ENCODE measurements at places on chromosomes 6 and 20. TPM values are rescaled to one million over a fixed set of nuclear protein-coding genes. Genes with fewer than 3 reads are reported as not detected.

GRCh38 chr6:108581237-108581931, 20.7 kb downstream of the FOXO3 start:
- H3K27me3 ChIP-seq = no peaks in the 10 kb centered on the region
- H3K4me3 ChIP-seq = no peak overlapping the region
- H3K27ac ChIP-seq = peak overlapping the region; percentile 73
- no peaks in the 10 kb centered on the region for H3K36me3 ChIP-seq
- DNase-seq = peak; percentile 48

DNA sequence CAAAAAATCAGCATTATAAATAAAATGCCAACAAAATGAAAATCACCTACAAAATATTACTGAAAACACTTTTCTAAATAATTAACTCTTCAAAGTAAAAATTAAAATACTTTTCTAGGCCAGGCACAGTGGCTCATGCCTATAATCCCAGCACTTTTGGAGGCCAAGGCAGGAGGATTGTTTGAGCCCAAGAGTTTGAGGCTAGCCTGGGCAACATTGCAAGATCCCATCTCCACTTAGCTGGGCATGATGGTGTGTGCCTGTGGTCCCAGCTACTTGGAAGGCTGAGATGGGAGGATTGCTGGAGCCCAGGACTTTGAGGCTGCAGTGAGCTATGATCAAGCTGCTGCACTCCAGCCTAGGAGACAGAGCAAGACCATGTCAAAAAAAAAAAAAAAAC, 6.4 kb downstream of the SERPINB9 start:
- H3K4me3 ChIP-seq = no peak overlapping the region
- DNase-seq = no peak
- H3K36me3 ChIP-seq = no peaks in the 10 kb centered on the region
- H3K4me1 ChIP-seq = no peaks in the 10 kb centered on the region
- H3K27me3 ChIP-seq = no peaks in the 10 kb centered on the region

- H3K36me3 ChIP-seq = no peaks in the 10 kb centered on the region
- H3K4me3 ChIP-seq = no peak overlapping the region
- H3K27ac ChIP-seq = no peak overlapping the region
- DNase-seq = no peak
- H3K4me1 ChIP-seq = no peaks in the 10 kb centered on the region
These were observed 11.9 kb upstream of the PLAGL1 start for GRCh38 chr6:144019929-144020328.

- H3K27me3 ChIP-seq = no peaks in the 10 kb centered on the region
- H3K36me3 ChIP-seq = no peaks in the 10 kb centered on the region
- H3K27ac ChIP-seq = no peak overlapping the region
- H3K4me1 ChIP-seq = peaks cover 46% of the 10 kb centered on the region
- no peak overlapping the region for H3K4me3 ChIP-seq
- DNase-seq = no peak
These were observed 25.4 kb upstream of the PI16 start for GRCh38 chr6:36929152-36929551.

DNA sequence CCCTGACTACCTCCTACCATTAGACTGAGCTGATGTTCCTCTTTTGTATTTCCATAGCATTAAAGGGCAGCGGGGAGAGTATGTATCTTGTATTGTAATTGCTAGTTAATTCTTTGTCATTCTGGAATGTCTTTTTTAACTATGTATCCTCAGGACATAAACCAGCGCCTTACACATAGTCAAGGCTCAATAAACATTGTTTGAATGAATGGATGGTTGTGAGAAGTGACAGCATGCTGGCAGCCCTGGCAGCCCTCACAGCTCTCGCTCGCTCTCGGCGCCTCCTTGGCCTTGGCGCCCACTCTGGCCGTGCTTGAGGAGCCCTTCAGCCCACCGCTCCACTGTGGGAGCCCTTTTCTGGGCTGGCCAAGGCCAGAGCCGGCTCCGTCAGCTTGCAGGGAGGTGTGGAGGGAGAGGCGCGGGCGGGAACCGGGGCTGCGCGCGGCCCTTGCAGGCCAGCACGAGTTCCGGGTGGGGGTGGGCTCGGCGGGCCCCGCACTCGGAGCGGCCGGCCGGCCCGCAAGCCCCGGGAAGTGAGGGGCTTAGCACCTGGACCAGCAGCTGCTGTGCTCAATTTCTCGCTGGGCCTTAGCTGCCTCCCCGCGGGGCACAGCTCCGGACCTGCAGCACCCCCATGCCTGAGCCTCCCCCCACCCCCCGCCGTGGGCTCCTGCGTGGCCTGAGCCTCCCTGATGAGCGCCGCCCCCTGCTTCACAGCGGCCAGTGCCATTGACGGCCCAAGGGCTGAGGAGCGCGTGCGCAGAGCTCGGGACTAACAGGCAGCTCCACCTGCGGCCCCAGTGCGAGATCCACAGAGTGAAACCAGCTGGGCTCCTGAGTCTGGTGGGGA, 93.1 kb downstream of the RNF182 start:
- H3K4me3 ChIP-seq = no peak overlapping the region
- peak; percentile 64 for DNase-seq
- no peak overlapping the region for H3K27ac ChIP-seq
- H3K4me1 ChIP-seq = no peaks in the 10 kb centered on the region

DNA sequence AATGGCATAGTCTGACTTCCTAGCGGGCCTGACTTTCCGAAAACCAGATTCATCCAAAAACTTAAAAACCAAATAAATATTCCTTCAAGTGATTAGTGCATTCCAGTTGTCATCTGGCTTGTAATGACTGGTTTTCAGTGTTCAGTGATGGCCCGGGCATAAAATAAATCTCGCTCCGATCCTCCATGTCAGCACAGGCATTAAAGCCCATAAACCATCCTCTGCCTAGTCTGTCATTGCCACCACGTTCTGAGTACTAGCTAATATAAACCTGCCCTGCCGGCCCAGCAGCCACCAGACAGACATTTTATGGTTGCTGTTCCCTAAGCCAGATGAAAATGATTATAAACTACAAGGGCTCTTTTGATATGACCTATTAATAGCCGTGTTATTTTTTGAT, 232.3 kb upstream of the GMDS start:
- peaks cover 10% of the 10 kb centered on the region for H3K4me1 ChIP-seq
- H3K4me3 ChIP-seq = no peak overlapping the region
- DNase-seq = no peak
- peak overlapping the region; percentile 9 for H3K27ac ChIP-seq
- H3K36me3 ChIP-seq = no peaks in the 10 kb centered on the region

GRCh38 chr6:51594981-51595380, 492.4 kb downstream of the PKHD1 start:
- no peaks in the 10 kb centered on the region for H3K27me3 ChIP-seq
- no peak overlapping the region for H3K27ac ChIP-seq
- no peak for DNase-seq
- H3K4me3 ChIP-seq = no peak overlapping the region
- H3K4me1 ChIP-seq = no peaks in the 10 kb centered on the region

DNA sequence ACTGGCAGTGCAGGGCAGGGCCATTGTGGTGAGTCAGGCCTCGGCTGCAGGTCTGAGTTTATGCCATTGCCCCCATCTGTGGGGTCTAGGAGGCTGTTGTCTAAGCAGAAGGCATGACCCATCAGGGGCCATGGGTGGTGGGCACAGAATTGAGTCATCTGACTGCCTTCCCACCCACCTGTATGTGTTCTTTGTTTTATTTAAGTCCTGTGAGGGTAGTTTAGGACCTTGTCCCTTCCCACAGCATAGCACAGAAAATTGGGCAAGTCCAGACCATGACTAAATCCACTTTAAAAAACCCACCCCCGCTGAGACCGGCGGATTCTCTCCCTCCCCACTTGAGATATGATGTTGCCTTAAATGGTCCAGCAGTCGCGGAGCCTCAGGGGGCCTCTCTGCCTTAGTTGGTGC, 40.3 kb downstream of the ERMARD start:
- H3K27me3 ChIP-seq = no peaks in the 10 kb centered on the region
- peaks cover 14% of the 10 kb centered on the region for H3K4me1 ChIP-seq
- no peak overlapping the region for H3K27ac ChIP-seq
- H3K4me3 ChIP-seq = no peak overlapping the region
- DNase-seq = no peak
- no peaks in the 10 kb centered on the region for H3K36me3 ChIP-seq

GRCh38 chr6:125275779-125276178, 26.0 kb downstream of the HDDC2 start:
- no peaks in the 10 kb centered on the region for H3K27me3 ChIP-seq
- H3K27ac ChIP-seq = no peak overlapping the region
- H3K4me1 ChIP-seq = no peaks in the 10 kb centered on the region

DNA sequence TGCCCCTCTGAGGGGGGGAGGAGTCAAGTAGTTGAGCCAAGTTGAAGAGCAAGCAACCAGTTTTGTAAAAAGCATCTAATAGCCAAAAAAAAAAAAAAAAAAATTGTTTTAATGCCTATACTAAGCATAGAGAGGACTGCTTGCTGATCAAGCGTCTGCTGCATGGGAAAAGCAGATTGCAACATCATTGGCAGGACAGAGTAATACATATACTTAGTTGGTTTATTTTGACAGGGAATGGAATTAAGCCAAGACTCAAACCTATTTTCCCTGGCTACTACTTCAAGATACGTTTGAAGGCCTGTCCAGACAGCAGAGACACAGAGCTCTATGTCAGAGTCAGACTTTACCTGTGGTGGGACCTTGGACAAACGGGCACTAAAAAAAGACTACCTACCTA, 120.5 kb downstream of the RTN4IP1 start:
- no peak overlapping the region for H3K4me3 ChIP-seq
- H3K4me1 ChIP-seq = peaks cover 22% of the 10 kb centered on the region
- H3K27ac ChIP-seq = no peak overlapping the region
- no peak for DNase-seq
- H3K27me3 ChIP-seq = peaks cover 54% of the 10 kb centered on the region

DNA sequence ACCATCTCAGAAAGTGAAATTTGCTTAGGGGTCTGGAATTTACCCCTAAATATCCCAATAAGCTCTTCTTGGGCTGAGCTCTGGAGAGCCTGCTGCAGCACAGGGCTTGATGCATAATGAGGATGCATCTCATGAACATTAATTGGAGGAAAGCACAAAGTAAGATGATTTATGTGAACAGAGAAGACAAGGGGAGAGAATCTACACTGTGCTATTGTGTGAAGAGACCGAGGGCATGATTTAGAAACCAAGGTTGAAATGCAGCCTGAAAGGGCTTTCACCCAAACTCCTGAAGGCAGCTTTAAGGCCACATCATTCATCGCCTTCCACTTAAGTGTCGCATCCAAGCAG, 27.8 kb upstream of the GPR63 start:
- H3K27me3 ChIP-seq = no peaks in the 10 kb centered on the region
- no peak overlapping the region for H3K27ac ChIP-seq
- DNase-seq = no peak
- no peak overlapping the region for H3K4me3 ChIP-seq

DNA sequence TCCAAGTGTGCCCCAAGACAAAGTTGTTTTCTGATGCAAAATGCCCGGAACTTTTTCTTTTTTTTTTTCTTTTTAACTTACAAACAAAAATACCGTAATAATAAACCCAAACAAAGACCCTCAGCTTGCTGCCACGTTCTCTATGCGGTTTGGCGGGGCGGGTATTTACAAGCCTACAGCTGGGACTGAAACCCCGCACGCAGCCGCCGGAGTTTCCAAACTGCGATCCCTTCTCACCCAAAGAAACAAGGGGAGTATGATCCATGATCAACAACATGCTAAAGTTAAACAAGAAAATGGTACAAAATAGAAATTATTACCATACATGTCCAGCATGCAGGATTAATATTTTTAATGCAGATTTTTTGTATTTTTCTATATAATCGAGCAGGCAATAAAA, 2.1 kb downstream of the MAFB start:
- H3K4me1 ChIP-seq = peaks cover 36% of the 10 kb centered on the region
- peaks cover 71% of the 10 kb centered on the region for H3K27me3 ChIP-seq
- H3K27ac ChIP-seq = no peak overlapping the region
- H3K4me3 ChIP-seq = peak overlapping the region; percentile 62

DNA sequence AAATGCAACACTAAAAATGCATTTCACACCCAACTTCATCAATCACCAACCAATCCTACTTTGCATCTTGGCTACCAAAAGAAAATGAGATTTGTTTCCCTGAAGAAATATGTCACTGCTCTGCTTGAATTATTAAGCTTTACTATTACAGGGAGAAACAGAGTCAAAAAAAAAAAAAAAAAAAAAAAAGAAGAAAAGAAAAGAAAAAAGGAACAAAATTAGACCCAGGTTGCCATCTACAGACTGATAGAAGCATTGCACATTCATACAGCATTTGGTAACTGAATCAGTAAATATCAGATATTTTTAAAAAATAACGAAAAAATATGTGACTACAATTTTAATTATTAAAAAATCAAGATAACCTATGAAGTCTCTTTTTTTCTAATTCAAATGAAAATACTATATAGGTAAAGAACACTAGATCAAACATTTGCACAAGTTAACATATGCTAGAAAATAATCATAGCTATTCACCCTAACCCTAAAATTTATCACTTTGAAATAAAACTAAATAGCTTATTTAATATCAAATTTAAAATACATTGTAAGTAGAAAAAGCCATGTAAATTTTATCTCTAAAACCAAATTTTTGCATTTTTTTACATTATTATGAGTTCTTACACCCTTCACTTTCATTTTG, 83.3 kb downstream of the DCDC2 start:
- no peak overlapping the region for H3K27ac ChIP-seq
- no peak overlapping the region for H3K4me3 ChIP-seq
- no peaks in the 10 kb centered on the region for H3K36me3 ChIP-seq
- H3K27me3 ChIP-seq = no peaks in the 10 kb centered on the region
- no peaks in the 10 kb centered on the region for H3K4me1 ChIP-seq

GRCh38 chr20:1377984-1378734, 14.7 kb downstream of the FKBP1A start:
- H3K27me3 ChIP-seq = no peaks in the 10 kb centered on the region
- H3K4me1 ChIP-seq = peaks cover 20% of the 10 kb centered on the region
- no peak for DNase-seq
- H3K36me3 ChIP-seq = no peaks in the 10 kb centered on the region
- peak overlapping the region; percentile 22 for H3K27ac ChIP-seq

DNA sequence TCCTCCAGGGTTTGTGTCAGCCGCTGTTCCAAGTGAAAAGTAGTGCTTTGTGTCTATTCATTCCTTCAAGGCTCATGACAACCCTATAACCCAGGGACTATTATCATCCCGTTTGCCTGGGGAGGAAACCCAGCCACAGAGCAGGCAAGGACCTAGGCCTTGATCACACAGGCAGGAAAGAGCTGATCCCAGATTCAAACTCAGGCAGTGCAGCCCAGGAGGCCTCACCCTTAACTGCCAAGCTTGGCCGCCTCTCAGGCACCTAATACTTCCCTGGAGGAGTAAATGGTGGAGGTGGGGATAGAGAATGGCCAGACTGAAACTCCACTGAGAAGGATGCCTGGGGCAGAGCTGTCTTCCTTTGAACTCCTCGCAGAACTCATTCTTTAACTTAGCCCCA, 215.1 kb upstream of the QKI start:
- H3K36me3 ChIP-seq = no peaks in the 10 kb centered on the region
- no peak overlapping the region for H3K27ac ChIP-seq
- H3K27me3 ChIP-seq = no peaks in the 10 kb centered on the region
- no peak overlapping the region for H3K4me3 ChIP-seq
- H3K4me1 ChIP-seq = no peaks in the 10 kb centered on the region

The MOG gene
- total RNA-seq = not detected

The ZSCAN26 gene
- 24.4 TPM for total RNA-seq

The CTCFL gene
- total RNA-seq = 0.12 TPM

The KHDRBS2 gene
- 12.4 TPM for total RNA-seq

The CGA gene
- 43.8 TPM for total RNA-seq

The C6orf58 gene
- total RNA-seq = not detected

The BPI gene
- 0.63 TPM for total RNA-seq

The PDYN gene
- total RNA-seq = not detected

Data from hepatocyte (in vitro differentiated cells).